ENCODE measurements at places on chromosomes 7 and 10.

DNA sequence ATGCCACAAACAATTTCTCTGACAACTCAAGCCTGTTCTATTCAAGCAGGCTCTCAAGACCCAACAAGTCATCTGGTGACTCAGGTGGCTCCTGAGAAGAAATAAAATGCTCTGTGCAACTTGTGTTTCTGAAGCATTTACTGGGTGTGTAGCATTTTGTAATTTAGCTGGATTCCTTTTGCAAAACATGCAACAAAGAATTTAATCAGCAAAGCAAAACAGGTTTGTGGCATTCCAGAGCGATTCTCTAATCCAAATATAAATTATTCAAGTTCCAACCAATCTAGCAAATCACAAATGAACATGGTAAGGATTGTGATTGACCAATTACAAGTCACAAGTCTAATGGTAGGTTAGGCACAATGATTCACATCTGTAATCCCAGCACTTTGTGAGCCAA is 39.8 kb upstream of the C10orf67 start:
- DNase-seq = no peak

- DNase-seq = no peak
These were observed 23.0 kb upstream of the SVIL start for GRCh38 chr10:29657719-29658274.

DNA sequence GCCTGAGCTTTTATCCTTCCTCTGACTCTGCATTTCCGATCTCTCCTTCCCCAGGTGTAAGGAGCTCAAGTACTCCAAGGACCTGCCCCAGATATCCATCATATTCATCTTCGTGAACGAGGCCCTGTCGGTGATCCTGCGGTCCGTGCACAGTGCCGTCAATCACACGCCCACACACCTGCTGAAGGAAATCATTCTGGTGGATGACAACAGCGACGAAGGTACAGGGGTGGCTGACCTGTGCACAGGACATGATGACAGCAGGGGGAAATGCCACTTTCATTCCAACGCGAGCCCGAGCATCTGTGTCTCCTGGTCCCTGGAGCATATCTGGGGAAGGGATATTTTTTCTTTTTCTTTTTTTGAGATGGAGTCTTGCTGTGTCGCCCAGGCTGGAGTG is 256.2 kb downstream of the GALNT17 start:
- DNase-seq = no peak

DNA sequence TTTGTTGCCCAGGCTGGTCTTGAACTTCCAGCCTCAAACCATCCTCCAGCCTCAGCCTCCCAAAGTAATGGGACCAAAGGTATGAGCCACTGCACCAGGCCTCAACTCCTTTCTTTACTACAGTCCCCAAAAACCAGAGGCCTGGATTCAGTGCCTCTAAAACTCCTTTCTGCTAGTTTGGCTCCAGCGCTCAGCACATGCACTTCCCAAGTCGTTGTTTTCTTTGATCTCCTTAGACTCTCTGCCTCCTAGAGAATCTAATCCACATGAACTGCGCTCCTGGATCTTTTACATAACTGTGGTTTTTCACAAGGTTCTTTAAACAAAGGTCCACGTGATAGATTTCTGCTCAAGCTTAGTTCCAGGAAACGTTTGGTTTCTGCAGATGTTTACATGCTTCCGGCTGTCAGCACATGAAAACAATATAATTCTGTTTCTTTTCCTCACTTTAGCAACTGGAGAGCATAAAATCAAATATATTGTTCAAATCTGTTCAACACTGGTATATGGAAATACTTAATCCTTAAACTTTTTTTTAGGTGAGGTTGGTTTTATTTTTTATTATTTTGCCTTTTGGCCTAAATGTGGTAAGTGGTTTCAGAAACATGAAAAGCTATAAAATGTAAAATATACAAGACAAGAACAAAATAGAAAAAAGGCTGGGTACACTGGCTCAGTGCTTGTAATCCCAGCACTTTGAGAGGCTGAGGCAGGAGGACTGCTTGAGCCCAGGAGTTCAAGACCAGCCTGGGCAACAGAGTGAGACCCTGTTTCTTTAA is 270.5 kb upstream of the MKLN1 start:
- DNase-seq = no peak

- DNase-seq = no peak
These were observed 228.5 kb downstream of the SLC25A13 start for GRCh38 chr7:96093435-96093834.

- DNase-seq = no peak
These were observed 147.7 kb upstream of the BMPER start for GRCh38 chr7:33757563-33758165.

GRCh38 chr10:93757136-93757535 is 600 bp upstream of the LGI1 start:
- DNase-seq = no peak

DNA sequence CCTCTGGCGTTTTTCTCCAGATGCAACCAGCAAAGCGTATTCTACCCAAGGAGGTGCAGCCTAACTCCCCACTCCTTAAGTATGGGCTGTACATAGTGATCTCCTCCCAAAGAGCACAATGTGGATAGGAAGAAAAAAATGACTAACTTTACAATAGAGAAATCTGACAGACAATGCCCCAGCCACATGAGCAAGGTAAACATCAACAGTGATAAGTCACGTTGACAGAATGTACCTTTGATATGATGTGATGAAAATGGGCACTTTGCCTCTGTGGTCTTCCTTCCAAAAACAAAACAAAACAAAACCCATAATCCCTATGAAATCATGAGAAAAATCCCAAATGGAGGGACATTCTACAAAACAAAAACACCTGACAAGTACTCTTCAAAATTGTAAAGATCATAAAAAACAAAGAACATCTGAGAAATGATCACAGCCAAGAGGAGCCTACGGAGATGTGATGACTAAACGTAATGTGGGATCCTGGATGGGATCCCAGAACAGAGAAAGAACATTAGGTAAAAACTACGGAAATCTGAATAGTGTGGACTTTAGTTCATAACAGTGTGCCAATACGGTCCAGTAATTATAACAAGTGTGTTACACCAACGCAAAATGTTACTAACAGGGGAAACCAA is 50.6 kb downstream of the ABLIM1 start:
- no peak for DNase-seq

DNA sequence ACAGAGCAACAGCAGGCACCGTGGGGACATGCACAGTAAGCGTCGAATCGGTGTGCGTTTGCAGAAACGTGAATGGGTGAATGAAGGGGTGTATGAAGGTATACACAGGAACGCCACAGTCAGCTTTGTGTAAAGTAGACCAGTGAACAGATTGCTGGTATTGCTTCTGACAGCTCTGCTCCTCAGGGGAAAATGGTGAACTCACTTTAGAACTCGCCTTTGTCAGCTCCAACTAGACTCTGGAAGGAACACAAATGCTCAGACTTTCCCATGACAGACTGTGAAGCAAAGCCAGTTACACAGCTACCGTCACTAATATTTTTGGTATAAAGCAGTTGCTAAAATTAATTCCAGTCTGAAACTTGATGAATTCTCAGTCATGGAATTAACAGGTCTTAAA is 78.9 kb downstream of the CUX1 start:
- DNase-seq = no peak

GRCh38 chr7:100363098-100363497 is 5.2 kb downstream of the PILRB start:
- no peak for DNase-seq

- DNase-seq = no peak
These were observed 126.8 kb upstream of the NRP1 start for GRCh38 chr10:33461295-33461640.

Data from activated CD8-positive, alpha-beta memory T cell treated with anti-CD3 and anti-CD28 coated beads for 1 hour (primary cell).